IPS DF 19.7 (cell line): ENCODE measurements at places on chromosomes 2 and 18.
A peak's percentile ranks its signal among the peaks of the same experiment; 100 is the strongest.

DNA sequence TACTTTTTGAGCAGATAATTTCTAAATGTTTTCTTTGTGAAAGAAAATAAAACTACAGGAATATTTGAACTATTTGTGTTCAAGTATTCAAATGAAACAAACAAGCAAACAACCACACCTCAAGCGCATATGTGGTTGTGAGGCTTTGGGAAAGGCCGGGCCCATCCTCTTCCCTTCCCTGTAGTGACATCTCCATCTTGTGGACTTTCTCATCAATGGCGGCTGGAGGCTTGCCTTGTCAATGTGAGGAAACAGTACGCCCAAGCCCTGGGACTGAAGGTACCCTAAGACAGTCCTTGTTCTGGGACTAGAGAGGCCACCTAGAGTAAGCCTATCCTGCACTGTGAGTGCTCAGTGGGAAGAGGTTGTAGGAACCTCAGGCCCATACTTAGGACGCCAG lies 166.8 kb downstream of the TPGS2 start:
- DNase-seq = peak; percentile 7

DNA sequence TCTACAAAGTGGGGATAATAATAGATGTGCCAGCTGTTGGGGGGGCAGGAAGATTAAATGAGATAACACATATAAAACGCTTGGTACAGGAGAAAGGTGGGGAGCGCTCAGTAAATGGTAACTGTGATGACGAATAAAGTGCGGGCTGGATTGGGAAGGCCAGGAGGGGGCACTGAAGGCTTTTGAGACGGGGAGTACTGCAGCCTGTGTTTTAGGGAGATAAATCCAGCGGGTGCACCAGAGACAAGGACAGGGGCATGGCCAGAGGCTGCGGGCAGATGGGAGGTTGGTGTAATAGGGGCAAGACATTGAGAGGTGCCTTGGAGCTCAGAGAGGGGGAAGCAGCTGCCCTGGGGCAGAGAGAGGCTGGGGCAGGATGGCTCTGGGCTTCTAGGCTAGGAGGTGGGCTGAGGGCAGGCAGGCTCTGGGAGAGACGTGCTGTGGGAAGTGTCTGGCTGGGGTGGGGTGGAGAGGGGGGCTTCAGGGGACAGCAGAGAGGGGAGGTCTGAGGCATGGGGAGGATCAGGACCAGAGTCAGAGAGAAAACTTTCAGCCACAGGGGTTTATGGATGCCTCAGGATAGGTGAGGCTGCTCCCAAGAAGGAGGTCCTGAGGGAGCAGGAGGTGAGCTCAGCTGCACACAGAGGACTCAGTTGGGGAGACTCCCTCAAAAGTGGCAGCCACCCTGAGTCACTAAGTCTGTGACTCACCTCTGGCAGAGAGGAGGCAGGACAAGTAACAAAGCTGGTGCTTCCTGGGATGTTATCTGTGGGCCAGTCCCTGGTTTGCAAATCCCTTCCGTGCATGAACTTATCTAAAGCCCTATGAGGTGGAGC lies 18.8 kb downstream of the TEX44 start:
- no peak for DNase-seq

GRCh38 chr2:121101093-121101715 lies 183.8 kb downstream of the TFCP2L1 start:
- DNase-seq = no peak

GRCh38 chr2:182907081-182907830 lies 40.8 kb upstream of the FRZB start:
- peak; percentile 42 for DNase-seq

DNA sequence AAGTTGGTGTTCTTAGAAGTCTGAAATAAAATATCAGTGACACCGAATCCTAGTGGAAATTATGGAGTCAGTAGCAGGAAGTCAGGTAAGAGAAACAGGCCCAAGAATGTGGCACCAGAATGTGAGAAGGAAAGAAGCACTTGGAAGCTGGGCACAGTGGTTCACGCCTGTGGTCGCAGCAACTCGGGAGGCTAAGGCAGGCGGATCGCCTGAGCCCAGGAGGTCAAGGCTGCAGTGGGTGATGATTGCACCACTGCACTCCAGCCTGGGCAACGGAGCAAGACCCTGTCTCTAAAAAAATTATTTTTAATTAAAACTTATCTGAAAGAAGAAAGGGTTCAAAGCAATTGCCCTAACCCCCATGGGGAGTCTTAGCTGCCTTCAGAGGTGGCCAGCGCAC lies 268.3 kb upstream of the SALL3 start:
- no peak for DNase-seq

- DNase-seq = no peak
Observed at GRCh38 chr2:88751768-88752167, 60.3 kb downstream of the RPIA start.

DNA sequence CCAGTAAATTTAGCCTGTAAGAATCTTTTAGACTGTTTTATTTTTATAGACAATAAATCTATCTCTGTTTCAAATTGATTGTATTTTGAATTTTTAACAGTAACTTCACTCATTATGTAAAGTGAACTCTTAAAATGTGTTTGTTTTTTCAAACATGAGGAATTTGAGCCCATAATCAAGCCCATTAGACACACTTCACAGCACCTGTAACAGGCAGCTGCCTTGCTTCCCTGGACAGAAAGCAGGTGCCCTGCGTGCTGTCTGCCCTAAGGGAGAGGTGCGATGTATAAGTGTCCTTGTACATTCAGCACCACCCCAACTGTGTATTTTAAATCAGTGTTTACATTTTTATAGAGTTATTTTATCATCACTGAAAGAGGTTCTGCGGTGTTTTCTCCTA lies 186.5 kb upstream of the TPO start:
- no peak for DNase-seq

DNA sequence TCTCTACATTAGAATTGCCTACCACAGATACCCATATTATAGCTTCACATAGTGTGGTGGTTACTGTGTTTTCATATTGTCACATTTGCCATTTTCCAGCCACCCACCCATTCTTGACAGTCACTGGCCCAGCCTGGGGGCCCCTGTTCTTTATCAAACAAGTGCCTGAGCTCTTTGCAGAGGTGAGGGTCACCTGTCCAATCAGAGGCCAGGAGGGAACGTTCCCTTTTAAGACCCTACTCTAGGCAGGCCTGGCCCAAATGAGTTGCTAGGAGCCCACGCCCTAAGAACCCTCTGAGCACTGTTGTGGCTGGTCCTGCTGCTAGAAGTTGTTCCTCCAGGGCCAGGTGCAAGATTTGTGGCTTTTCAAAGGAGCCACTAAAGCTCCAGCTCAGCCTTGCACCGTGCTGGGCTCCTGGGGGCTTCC lies 5.2 kb downstream of the IL37 start:
- DNase-seq = no peak

DNA sequence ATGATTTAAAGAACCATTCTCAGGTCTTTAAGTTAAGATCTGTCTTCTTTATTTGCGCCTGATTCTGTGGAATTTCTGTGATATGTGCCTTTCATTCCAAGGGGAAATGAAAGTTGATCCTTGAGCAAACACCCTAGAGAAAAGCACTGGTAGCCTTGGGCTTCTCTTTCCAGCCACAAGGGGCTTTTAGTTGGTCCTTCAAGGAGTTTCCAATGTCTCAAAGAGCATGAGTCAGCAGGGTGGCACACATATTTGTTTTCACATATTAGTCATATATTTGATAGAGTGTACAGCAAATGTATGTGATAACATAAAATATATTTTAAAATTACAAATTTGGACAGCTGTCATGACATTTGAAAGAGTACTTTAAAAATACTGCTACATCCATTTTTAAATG lies 339.5 kb downstream of the TXNL1 start:
- no peak for DNase-seq

DNA sequence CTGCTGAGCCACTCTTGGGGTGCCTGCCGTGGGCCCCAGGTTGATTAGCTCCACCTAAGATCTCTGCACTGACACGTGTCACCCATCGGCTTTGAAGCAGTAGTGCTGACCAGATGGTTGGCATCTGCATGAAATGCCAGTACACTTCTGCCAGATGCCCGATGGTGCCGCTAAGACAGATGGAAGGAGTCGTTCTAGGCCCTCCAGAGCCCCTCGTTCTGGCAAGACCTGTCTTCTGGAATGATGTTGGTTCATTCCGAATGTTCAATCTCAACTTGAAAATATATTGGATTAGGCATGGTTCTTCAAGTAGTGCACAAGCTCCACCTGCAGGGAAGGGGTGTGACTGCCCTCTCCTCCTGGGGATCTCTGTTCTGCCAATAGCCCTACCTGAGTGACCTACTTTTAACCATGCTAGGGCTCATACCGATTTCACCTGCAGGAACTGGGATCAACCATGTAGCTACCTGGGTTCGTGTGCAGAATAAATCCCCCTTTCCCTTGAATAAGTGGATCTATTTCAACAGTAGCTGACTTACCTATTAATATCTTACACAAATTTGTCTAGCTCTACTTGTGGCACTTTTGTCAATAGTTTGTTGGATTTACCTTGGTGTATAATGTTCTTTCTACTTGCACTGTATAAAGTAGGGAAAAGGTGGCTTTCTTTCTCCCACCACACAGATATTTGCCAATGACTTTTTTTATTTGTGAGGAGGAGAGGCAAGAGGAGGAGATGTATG lies 342.6 kb downstream of the CTNNA2 start:
- DNase-seq = no peak

- no peak for DNase-seq
Observed at GRCh38 chr2:98501876-98502275, 57.2 kb downstream of the INPP4A start.

DNA sequence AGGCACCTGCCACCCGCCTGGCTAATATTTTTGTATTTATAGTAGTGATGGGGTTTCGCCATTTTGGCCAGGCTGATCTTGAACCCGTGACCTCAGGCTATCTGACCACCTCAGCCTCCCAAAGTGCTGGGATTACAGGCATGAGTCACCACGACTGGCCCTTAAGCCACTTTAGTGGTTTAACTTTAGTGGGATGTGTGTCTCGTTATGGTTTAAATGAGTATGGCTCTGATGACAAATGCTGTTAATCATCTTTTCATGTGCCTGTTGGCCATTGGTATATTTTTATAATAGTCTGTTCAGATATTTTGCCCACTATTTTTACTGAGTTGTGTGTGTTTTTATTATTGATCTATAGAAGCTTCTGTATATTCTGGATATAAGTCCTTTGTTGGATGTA lies 205.9 kb downstream of the MYO1B start:
- DNase-seq = no peak

DNA sequence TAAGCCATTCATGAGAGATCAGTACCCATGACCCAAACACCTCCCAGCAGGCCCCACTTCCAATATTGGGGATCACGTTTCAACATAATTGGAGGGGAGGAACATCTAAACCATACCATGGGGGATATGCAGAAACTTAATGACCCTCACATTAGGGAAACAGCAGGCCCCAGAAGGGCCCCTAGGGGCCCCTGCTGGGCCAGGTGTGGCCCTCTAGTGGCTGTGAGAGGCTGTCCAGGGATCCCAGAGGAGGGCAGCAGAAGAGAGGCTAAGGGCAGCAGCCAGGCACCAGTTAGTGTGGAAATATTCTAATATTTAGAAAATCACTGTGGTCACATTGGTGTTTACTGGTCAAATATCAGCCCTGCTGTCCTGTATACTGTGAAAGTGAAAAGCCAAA lies 49.3 kb upstream of the ANKRD44 start:
- no peak for DNase-seq

DNA sequence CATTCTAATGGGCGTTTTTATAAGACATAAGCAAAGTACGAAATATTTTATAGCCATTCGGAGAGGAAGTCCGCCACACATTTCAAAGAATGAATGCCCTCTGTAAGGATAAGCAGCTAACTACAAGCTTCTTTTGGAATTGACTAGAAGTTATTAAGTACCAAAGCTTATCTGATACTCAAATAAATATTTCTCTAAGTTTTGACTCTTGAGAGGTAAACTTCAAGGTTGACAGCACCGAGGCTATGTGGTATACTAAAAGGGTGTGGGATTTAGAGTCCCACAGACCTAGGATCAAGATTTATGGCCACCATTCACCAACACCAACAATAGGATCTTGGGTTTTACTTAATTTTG lies 48.1 kb upstream of the MSH2 start:
- DNase-seq = no peak

GRCh38 chr2:11437602-11438001 lies 28.4 kb downstream of the E2F6 start:
- no peak for DNase-seq

DNA sequence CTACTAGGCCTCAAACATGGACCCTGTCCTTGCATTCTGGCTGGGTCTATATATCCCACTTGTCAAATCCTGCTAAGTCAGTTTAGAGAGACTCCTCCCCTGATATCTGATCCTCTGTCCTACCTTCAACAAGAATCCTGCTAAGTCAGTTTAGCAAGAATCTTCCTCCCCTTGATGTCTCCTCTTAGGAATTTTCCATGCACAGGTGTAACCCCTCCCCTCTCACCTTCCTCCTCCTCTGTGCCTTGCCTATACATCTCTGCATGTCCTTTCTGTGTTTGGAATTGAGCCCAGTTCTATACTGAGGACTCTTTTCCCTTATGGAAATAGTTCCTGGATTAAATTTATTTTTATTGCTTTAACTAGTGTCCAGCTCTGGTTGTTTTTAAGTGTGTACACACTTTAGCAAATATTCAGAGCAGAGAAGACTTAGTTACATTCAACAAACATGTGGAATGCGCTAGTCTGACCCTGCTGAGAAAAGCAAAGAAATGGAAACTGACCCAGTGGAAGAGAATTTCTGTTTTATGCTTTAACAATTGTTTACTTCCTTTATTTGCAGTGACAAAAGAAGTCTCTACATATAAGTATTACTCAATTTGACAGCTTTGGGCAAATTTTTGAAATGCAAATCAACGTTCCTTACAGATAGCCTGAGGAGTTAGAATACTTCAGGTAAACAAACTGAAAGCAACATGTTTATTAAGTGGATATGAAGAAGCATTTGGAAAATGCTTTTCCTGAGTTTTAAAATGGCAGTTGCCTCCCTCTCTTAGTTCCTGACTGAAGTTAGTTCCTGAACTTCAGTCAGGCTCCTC lies 80.6 kb downstream of the RIT2 start:
- peak; percentile 98 for DNase-seq

DNA sequence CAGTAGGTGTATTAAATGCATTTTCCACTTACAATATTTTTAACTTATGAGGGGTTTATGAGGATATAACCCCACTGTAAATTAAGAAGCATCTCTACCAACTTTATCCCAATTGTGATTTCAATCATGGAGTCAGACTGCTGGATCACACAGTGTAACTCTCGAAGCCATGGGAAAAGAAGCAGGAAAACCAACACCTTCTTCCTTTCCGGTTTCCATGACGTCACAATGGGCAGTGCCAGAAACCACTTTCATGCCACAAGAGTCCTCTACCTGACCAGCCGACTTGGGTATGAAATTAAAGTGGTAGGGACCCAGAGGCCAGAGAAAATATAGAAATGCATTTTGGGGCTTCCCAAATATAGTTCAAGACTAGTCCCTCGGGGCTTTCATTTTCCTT lies 4.2 kb downstream of the RNF152 start:
- no peak for DNase-seq

DNA sequence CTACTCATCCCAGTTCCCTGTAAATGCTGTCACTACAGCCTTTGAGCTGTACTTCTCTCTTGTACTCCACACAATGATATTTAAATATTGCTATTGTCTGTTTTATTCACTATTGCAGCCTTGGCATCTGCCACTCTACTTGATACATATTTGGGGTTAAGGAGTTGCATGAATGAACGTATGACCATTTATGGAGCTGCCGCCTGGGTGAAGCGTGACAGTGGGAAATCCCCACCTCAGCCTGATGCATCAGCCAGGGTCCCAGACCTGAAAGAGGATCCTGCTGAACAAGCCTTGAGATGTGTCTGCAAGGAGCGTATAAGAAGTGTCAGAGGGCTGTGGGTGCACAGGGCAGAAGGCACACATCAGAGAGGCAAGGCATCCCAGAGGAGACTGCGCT lies 39.1 kb downstream of the MRPL35 start:
- DNase-seq = no peak
